ENCODE measurements at places on chromosomes 12 and 14.

DNA sequence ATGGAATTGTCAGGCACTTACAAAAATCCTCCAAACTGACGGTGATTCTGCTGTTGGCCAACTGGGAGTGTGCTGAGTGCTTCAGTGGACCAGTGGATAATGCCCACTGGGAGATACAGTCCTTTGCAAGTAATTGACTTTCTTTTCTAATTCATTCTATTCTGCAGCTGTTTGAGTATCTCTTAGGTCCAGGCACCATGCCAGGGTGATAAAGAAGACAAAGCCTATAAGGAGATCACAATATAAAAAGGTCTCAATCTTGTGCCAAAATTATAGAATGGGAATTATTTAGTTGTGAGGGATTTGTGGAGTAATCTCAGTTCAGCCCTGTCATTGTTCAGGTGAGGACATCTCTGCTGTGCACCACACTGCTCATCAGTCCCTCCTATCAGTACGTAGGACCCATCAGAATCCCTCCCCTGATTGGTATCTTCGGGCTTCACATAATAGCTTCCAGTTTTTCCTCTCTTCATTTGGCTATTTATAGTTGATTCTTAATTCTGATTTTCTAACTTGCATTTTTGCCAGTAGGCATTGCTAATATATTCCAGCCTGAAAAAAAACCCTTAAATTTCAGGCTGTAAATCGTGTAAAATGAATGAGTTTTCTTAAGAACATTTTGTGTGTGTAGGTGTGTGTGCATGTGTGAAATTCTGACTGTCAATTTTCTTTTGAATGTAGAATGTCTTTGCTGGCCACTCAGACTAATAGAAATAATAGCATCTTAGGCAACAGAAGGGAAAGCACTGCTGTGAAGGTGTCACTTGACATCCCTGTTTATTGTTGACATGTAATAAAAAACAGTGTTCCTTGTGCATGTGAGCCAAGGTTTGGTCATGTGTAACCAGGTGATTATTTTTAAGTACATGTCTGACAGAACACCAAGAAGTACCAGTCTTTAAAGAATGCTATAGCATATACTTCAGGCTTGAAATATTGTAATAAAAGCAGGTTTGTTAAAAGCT is 457.6 kb upstream of the RGS6 start:
- DNase-seq: no peak

GRCh38 chr12:55738123-55739024 is 4.5 kb upstream of the GDF11 start:
- DNase-seq: peak; percentile 61

DNA sequence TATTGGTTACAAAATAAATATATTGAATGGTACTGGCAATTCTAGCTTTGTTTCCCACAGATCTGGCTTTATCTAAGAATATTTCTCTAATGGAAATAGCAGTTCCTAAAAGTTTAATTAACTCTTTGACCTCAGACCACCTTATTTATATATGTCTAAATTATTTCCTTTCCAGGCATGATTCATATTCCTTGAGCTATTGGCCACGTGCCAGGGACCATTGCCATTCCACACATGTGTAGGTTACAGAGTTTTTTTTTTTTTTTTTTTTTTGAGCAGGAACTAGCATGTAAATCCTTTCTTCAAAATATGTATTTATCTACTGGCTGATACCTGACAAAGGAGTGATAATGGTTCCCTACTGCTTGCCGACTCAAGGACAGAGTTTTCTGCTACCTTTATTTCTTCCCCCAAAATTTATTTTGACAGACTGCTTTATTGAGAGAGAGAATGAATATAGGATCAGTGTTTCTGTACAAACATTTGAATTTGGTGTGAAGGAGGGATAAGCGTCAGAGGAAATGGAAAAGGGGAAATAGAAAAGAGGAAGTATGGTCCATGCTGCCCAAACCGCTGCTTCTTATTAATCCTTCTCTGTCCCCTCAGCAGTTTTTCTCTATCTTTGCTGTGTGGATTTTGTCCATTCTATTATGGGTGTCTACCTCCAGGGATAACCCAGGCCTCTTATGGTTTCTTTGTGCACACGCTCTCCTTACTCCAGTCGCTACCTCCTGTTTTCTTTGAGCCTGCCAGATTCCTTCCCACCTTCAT is 36.4 kb downstream of the PDE3A start:
- DNase-seq: no peak

GRCh38 chr14:47191700-47192099 is 483.7 kb downstream of the MDGA2 start:
- DNase-seq: no peak

GRCh38 chr14:51002406-51002999 is 58.2 kb upstream of the PYGL start:
- no peak for DNase-seq

DNA sequence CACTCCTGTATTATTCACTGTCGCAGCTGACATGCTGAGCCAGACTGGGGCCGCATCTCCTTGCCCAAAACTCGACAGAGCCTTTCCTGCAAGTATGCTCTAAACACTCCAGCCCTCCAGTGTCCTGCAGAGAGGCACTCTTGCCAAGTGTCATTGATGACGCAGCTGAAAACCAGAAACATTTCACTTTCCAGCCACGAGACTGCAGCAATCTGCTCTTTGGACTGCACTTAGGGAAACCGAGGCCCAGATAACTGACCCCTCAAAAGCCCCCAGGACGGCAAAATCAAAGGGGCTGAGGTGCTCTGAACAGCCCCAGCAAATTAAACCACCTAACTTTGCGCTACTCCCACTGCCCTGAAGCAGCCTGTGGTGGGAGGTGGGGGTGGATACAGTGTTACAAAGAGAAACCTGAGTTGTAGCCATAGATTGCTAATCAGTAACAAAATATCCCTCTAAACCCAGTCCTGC is 2.6 kb downstream of the CCDC85C start:
- no peak for DNase-seq

- DNase-seq: no peak
Observed at GRCh38 chr12:84636801-84637290, 275.8 kb downstream of the SLC6A15 start.

GRCh38 chr14:31283153-31283552 is 75.6 kb upstream of the HECTD1 start:
- no peak for DNase-seq

DNA sequence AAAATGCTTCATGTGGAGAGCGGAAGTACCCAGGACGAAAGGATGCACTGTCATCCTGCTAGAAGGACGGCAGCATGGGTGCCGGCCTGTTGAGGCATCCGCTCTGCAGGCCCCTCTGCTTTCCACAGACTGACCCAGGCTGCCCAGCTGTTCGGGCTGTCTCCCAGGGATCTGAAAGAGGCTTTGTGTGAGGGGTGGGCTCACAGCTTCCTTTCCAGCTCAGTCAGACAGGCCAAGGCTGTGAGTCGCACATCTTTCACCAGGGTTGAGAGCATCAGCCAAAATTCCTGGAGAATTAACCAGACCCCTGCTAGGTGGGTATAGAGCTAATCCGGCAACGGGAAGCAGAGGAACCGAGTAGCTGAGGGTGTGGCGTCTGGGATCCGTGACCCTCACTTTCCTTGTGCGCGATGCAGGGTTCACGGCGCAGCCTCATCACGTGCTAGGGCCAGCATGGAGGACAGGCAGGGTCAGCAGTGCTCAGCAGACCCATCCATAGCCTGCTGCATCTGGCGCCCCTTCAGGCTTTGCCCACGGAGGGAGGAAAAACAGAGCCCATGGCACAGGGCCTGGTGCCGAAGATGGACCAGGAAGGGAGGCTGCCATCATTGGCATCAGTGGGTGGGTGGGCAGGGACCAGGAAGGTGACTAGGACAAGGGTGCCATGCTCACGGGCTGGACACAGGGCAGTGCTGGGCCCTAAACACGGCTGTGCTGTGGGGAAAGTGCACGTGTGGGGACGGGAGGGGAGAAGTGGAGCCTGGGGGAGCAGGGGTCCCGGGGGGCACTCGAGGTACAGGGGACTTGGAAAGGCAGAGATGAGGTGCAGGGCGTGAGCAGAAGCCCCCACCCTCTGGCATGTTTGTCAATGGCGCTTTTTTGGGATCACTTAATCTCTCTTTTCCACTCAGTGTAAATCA is 9.2 kb upstream of the SIVA1 start:
- no peak for DNase-seq

- DNase-seq: no peak
Observed at GRCh38 chr12:21614506-21614905, 9.9 kb upstream of the GYS2 start.

DNA sequence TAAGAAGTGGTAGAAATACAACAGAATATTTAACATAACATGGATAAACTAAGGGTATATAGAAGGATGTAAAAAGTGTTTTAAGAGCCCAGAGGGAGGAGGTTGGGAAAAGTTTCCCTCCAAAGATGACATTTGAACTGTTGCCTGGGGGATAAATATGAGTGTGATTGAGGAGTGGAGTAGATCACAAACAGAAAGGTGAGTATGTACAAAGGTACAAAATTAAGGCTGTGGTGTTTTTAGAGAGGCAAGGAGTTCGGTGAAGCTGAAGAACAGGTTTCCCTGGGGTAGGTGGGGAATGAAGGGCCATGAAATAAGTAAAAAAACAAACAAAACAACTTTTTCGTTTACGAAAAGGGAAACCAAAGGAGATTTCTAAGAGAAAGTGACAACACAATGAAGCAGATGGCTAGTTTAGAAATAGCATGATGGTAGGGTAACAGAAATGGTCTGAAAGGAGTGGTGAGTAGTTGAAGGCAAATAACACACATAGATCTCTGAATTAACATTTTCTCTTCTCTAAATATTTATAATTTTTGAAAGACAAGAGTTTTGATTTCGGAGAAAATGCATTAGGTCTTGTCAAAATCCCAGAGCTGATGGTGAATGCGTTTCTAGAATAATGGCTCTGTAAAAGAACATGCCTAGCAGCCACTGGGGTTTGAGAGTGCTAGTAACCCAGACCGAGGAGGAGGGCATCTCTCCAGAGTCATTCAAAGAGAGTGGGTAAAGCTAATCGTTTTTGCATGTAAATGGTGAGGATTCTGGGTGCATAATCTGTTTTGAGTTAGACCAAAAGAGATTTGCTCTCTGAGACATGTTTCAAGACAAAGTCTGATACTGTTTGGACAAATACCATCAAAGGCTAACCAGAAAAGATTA is 240.4 kb upstream of the DCN start:
- no peak for DNase-seq

GRCh38 chr12:87304406-87304805 is 724.8 kb downstream of the C12orf50 start:
- no peak for DNase-seq

DNA sequence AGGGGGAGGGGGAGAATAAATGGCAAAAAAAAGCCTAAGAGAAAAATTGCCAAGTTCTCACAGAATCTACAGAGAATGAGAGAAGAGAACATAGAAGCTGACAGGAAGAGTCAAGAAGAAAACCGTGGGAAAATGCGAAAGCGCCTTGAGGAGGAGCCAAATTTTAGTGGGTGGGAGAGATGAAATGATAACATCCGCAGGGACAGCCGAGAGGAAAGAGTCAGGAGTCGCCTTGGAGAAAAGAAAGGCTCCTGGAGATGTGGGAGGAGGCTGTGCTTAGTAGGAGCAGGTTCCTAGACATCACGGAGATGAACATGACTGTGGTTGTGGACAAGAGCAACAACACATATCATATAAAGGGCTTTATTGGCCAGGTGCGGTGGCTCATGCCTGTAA is 49.4 kb downstream of the PHLDA1 start:
- no peak for DNase-seq

DNA sequence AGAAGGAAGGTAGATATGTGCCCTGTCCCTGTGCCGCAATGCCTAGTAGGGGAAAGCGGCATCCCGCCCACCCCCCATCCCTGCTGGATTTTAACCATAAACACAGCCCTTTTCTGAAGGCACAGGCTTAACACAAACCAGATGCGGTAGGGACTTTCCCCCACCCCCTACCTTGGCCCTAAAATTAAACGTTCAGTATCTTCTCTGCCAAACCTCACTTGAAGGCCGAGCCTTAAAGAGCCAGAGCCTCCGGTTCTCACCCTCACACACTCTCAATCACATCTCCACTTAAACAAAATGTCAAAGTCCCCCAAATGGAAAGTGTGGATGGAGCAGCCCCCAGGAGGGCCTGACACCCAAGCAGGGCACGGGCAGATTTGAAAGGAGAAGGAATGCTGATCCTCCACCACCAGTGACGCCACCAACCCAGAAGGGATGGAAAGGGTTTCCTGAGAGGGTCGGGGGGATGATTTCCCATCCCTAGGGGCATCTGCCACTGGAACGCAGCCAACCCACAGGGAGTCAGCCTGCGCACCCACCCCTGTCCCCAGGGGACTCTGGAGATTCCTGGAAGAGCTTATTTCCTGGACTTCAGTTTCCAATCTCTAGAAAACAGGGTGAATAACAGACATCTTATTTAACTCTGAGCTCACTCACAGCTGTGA is 26.4 kb downstream of the ACTN1 start:
- no peak for DNase-seq

- DNase-seq: no peak
Observed at GRCh38 chr14:90625445-90625844, 190.8 kb downstream of the TTC7B start.

DNA sequence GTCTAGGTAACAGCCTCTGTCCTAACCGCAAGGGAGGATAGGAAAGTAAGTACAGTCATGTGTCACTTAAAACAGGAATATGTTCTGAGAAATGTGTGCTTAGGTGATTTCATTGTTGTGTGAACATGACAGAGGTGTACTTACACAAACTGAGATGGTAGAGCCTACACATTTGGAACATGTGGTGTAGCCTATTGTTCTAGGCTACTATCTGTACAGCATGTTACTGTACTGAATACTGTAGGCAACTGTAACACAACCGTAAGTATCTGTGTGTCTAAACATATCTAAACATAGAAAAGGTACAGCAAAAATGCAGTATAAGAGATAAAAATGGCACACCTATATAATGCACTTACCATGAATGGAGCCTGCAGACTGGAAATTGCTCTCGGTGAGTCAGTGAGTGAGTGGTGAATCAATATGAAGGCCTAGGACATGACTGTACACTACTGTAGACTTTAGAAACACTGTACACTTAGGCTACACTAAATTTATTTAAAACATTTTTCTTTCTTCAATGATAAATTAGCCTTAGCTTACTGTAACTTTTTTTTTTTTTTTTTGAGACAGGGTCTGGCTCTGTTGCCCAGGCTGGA is 13.2 kb upstream of the MDM2 start:
- no peak for DNase-seq

GRCh38 chr12:91417650-91418049 is 235.0 kb upstream of the DCN start:
- DNase-seq: no peak

DNA sequence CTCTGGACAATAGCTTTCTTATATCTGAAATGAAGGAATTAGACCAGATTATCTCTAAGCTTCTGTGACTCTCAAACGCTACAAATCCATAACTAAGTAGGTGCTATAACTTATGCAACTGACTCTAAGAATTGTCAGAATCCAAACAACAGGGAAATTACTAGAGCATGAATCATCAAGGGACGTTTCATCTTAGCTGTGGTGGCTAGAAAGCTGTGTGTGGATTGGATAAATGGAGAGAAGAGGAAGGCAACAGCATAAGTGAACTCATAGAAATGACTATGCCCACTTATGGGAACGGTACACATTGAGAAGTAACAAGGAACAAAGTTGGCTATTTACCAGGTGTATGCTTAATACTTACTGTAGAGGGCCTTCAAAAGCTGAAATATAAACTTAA is 96.0 kb upstream of the NEDD1 start:
- DNase-seq: no peak

GRCh38 chr14:21300892-21301291 is 21.0 kb downstream of the RPGRIP1 start:
- DNase-seq: no peak

- DNase-seq: no peak
Observed at GRCh38 chr12:104050436-104050835, 449 bp upstream of the GLT8D2 start.

All from stimulated activated CD8-positive, alpha-beta memory T cell treated with anti-CD3 and anti-CD28 coated beads, Interleukin-15, amount 100 ng/mL, for 4 hours (primary cell).